SIG-M5 (cell line): ENCODE measurements at places on chromosomes 1 and 21.

- no peak for DNase-seq
These were observed 2.5 kb upstream of the SLC6A9 start for GRCh38 chr1:44033756-44034155.

- no peak for DNase-seq
These were observed 121.7 kb downstream of the KCNN3 start for GRCh38 chr1:154748405-154748775.

- no peak for DNase-seq
These were observed 49.7 kb downstream of the NMNAT2 start for GRCh38 chr1:183368213-183369108.

- no peak for DNase-seq
These were observed 25.0 kb downstream of the CD55 start for GRCh38 chr1:207346513-207346912.

DNA sequence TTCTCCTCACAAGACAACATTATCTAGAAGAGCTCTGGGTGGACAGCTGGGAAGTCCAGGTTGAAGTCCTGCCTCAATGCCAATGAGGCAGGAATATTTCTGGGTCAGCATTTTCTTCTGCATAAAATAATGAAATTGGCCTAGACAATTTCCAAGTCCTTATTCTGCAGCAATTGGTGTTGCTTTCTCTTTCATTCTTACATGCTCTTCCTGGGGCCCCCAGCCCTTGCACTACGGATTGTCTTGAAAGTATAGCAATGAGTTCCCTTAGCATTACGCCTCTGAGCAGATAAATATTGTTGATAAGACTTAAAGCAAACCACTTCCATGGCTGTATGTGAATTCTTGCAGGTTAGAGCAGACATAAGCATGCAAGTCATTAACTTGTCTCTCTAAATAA, 188.5 kb downstream of the TGFBR3 start:
- no peak for DNase-seq

- no peak for DNase-seq
These were observed 314.2 kb upstream of the POU3F1 start for GRCh38 chr1:38360807-38361206.
